ENCODE measurements at places on chromosomes 7 and 10.

GRCh38 chr7:130400120-130400572, 19.9 kb downstream of the CPA1 start:
- no peak for DNase-seq

DNA sequence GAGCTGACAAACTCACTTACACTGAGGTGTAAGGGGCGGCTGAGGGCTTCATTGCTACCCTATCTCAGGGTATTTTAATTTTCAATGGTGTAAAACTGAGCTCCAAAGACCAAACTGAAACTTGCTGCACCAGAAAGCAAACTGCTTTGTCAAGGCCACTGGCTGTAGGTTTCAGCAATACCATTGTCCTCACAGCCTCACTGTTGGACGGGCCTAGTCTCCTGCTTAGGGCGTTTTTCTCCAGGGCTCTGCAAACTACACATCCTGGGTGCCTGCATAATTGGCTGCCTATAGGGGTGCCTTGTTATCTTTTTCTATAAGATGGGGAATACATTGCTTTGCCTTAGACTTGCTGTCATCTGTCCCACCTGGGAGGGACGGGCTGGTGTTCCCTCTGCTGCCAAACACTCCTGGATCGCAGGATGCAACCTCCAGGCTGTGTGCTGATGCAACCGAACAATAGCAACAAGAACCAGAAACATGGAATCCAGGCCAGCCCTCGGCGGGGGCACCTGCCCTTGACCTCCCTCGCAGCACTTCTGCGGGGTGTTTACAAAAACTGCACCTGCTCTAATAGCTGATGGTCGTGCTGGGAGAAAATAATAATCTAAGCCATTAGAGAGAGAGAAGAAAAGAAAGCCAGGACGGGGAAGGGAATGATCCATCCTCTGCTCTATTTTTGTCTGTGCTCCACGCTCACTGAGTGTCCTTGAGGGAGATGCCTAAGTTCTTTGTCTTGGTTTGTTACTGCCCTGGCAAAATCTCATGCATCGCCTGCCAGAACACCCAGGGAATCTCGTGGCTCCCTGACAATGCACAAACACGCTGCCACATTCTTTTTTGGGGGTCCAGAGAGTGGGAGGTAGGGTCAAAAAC, 104.5 kb downstream of the GALNT17 start:
- no peak for DNase-seq

GRCh38 chr10:18681971-18682411, 22.8 kb downstream of the ARL5B start:
- no peak for DNase-seq

DNA sequence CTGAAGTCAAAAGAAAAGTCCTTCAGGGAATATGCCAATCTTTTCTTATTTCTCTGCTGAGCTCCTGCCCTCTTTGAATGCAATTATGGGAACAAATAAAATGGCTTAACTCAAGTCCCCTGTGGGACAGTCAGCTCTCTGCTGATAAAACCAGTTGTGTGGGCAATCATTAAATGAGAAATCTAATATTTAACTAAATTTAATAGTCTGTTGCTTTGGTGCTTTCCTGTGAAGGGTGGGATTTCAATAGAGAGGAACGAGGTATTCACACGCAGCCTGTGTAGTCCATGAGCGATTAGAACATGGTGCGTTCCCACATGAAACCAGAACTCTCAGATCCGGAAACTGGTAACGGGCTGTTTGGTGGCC, 138.4 kb downstream of the PAXIP1 start:
- DNase-seq, result no peak

DNA sequence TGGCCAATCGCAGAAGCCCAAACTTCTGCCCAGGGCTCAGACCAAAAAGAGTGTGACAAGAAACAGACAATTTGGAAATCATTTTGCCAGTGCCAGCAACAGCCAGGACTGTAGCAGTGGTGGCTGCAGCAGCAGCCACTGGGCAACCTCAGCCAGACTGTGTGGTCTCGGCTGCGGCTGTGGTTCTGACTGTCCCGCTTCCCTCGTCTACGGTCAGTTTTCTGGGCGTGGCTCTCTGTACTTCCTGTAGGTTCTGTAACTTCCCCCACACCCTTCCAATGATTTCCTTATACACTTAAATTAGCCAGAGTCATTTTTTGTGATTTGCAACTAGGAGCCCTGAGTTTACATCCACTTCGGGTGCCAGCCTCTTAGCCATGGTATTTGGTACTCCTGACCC, 39.9 kb downstream of the CYTH3 start:
- DNase-seq, result no peak

GRCh38 chr7:110604885-110605284, 486.0 kb upstream of the LRRN3 start:
- DNase-seq, result no peak

GRCh38 chr7:55087521-55087961, 68.7 kb downstream of the EGFR start:
- DNase-seq, result no peak

DNA sequence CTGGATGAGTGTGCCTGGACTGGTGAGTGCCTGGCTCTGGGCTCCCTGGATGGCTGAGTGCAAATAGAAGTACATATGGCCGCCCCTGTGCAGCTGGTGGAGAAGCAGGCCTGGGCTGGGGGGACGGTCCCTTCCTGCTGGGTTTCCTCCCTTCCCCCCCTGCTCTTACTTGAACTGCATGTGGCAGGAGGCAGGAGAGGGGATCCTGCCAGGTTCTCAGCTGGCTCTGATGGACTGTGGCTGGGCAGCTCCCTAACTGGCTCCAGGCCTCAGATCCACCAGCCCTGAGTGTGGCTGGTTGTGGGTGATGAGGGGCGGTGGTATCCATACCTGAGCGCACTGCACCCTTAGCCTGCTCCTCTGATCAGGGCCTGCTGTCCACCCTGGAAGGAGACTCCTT, 26.9 kb downstream of the ADCY1 start:
- no peak for DNase-seq

GRCh38 chr10:77606751-77607150, 30.9 kb downstream of the KCNMA1 start:
- DNase-seq, result no peak

DNA sequence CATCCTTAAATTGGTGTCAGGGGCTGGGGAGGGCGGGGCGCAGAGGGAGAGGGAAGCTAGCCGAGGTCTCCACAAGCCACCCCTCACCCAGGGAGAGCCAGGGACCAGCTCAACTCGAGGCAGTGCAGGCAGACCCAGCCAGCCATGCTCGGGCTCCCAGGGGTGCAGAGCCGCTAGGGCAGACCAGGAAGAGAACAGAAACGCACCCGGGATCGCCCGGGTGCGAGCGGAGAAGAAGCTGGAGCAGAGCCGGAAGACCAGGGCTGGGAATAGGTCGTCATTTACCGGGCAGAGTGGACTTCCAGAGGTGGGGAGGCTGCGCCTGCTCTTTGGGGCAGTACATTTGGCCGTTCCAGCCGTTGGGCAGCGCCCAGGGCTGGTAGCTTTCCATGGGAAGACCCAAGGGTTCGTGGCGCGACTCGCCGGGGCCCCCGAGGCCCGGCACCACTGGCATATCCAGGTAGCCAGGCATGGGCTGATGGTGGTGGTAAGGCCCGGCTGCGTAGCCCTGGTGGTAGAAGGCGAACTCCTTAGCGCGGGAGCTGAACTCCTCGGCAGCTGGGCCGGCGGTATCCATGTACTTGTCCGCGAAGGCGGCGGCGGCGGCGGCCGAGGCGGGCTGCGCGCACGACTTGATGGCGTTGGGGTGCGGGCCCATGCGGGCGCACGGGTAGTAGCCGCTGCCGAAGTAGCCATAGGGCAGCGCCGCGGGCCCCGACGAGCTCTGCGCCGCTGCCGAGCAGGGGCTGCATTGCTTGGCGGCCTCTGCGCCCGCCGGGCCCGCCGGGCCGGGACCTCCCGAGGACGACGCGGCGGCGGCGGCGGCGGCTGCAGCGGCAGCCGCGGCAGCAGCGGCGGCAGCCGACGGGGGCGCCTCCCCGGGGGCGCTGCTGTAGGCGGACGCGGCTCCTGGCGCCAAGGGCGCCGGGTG, 755 bp downstream of the HOXA13 start:
- no peak for DNase-seq

- no peak for DNase-seq
Observed at GRCh38 chr10:75619635-75620034, 188.2 kb downstream of the LRMDA start.

DNA sequence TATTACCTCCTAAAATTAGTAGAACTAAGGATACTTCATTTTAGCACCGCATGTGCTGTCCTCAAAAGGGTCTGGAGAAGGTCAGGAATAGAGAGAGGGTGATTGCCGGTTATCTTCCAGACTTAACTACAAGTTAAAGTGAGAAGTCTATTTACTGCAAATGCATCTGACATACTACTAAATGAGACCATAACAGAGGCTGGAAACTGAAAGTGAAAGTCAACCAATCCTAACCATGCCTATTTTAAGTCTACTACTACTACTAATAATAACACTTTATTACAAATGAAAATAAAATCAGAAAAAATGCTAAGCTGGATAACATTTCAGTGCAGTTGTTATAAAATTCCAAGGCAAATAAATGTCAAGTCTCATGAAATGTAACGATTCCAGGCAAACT, 244.7 kb downstream of the KIF20B start:
- DNase-seq, result no peak

DNA sequence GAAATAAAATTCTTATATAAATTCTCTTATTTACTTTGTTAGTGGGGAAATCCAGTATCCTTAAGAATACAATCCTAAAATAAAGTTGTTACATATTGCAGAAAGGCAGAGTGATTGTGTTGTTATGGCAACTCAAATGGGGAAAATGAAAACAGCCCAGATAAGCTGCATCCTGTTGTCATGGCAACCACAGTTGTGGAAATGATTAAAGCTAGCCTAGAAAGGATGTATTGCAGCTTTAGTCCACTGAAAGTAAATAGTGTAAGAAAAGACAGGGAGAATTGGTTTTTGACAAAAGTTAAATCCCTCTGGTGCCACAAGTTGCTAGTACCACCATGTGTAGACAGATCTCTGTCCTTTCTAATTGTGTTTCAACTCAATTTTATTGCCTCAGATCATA, 43.2 kb downstream of the BTRC start:
- peak; percentile 5 for DNase-seq

DNA sequence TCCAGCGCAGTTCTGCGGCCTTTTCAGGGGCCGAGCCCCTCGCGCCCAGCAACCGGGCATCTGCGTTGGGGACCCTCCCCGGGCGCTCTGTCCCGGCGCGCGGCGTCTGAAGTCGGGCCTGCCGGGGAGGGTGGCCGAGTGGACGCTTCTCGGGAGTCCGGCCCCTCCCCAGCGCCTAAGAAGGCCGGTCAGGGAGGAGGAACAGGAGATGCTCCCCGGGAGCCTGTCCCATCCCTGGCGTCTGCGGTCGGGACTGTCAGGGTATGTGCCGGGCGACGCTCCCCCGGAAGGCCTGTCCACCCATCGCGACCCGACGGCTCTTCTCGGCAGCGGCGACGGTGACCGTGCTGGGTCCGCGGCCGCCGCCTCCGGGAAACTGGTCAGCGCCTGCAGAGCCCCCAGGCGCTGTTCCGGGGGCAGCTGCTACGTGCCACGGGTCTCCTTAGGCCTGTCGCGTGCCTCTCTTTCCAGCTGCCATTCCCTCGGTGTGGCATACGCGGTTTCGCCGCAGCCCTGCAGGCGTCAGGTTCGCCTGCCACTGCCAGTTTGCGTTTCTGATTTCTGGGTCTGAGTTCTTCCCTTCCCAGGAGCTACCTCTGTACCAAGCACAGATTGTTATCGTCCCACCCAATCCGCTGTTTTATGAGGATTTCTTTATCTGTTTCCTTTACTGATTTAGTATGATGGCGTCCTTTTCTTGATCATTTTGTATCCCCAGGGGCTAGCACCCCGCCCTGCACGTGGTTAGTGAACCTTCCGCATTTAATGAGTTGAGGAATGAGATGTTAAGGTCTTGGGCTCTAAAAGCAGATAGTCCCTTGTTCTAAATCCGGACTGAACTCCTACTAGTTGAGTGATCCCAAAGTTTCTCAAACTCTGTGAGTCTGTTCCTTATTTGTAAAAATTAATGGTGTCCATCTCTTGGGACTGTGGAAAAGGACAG, 782 bp downstream of the IFIT5 start:
- no peak for DNase-seq

DNA sequence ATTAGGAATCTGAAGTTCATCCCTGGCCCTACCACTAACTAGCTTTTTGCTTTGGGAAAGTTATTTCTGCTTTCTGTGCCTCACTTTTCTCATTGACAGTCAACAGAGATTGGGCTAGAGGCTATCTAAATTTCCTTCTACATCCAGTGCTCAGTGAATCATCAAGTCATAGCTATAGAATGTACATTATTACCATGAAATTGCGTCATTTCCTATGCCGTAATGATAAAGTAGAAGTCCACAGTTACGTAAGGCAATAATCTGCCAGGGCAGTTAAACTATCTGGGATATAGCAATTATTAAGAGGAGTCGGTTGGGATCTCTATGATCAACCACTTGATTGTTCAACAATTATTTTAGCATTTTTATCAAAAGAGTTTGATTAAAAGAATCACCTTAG, 64.4 kb downstream of the ITGB8 start:
- DNase-seq, result no peak

GRCh38 chr10:76970711-76971519, 666.7 kb downstream of the KCNMA1 start:
- no peak for DNase-seq

- DNase-seq, result peak; percentile 76
Observed at GRCh38 chr10:78458983-78459638, 425.4 kb downstream of the RPS24 start.

- no peak for DNase-seq
Observed at GRCh38 chr7:151446412-151446811, 6.5 kb upstream of the CRYGN start.

GRCh38 chr10:66637273-66638036, 288.4 kb upstream of the LRRTM3 start:
- no peak for DNase-seq

GRCh38 chr10:98041352-98042043, 11.1 kb upstream of the CRTAC1 start:
- no peak for DNase-seq

- DNase-seq, result no peak
Observed at GRCh38 chr10:128098631-128099030, 27.6 kb downstream of the MKI67 start.

GRCh38 chr7:142602756-142603155, 146.5 kb upstream of the PRSS1 start:
- no peak for DNase-seq

GRCh38 chr7:66399566-66399965, 194.4 kb downstream of the TPST1 start:
- DNase-seq, result no peak

- peak; percentile 51 for DNase-seq
Observed at GRCh38 chr7:77657427-77658224, 38.6 kb upstream of the RSBN1L start.

GRCh38 chr10:32225976-32226375, 121.0 kb downstream of the EPC1 start:
- DNase-seq, result no peak

- DNase-seq, result no peak
Observed at GRCh38 chr7:99791021-99791420, 7.0 kb upstream of the CYP3A4 start.

- no peak for DNase-seq
Observed at GRCh38 chr10:127964621-127965020, 57.7 kb downstream of the PTPRE start.
